ENCODE measurements at places on chromosomes 6 and 20.

DNA sequence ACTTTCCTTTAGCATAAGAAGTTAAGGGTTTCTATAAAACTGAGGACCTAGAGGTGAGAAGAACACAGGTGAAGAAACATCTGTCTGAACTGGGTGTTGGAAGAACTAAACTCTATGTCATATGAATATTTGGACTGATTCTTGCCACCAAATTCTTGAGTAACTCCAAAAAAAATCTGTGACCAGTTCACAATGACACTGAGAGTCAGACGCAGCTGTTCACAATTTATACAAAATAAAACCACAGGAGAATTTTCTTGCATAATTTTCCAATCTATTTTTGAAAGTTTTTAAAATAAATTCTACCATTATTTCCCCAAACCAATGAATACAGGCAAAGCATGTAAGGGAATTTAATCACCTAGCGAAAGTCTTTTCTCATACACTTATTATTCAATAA is 148.1 kb upstream of the TCF21 start:
- DNase-seq: no peak

DNA sequence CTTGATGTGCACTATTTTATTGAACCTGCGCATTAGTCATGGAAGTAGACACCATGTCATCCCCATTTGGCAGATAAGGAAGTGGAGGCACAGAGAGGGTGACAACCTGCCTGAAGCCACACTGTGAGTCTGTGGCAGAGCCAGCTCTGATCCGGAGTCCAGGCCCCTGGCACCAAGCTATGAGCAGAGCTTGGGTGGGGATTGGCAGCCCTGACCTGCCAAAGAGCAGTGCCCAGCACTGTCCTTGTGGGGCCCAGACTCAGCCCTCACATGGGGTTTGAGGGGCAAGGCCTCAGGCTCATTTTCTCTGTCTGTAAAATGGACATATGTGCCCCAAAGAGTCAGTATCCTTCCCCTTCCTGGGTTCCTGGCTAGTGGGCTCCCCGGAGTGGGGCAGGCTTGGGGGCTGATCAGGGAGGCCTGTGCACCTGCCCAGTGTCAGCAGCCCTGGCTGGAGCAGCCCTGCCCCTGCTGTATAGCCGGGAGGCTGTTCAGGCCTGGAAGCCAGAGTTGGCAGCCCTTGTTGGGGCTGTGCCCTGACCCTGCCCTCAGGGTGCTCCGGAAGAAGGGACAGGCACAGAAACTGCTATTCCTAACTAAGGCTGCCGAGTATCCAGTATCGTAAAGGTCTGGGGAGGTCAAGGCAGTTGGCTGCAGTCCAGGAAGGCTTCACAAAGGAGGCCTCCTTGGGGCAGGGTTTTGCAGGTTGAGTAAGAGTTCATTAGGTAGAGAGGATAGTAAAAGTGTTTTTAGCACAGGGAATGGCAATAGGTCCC is 38.7 kb downstream of the TGM2 start:
- DNase-seq: no peak

DNA sequence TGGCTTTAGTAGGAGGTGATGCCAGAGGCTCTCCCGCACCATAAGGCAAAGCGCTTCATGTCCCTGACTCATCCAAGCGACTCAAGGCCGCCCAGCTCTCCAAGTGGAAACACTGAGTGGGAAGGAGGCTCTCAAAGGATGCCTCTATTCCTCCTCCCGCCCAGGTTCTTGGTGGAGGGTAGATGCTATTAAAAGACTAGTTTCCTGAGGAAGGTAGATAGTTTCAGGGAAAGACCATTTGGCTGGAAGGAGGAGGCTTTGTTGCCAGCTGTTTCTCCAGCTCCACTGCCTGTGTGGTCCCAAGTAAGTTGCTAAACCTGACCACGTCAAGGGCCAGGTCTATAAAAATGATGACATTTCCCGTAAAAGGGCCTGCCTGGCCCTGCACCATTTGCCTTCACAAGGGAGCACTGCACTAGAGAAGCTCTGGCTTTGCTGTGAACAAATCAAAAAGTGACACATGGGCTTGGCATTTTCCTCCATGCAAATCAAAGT is 48.2 kb downstream of the GMDS start:
- no peak for DNase-seq

DNA sequence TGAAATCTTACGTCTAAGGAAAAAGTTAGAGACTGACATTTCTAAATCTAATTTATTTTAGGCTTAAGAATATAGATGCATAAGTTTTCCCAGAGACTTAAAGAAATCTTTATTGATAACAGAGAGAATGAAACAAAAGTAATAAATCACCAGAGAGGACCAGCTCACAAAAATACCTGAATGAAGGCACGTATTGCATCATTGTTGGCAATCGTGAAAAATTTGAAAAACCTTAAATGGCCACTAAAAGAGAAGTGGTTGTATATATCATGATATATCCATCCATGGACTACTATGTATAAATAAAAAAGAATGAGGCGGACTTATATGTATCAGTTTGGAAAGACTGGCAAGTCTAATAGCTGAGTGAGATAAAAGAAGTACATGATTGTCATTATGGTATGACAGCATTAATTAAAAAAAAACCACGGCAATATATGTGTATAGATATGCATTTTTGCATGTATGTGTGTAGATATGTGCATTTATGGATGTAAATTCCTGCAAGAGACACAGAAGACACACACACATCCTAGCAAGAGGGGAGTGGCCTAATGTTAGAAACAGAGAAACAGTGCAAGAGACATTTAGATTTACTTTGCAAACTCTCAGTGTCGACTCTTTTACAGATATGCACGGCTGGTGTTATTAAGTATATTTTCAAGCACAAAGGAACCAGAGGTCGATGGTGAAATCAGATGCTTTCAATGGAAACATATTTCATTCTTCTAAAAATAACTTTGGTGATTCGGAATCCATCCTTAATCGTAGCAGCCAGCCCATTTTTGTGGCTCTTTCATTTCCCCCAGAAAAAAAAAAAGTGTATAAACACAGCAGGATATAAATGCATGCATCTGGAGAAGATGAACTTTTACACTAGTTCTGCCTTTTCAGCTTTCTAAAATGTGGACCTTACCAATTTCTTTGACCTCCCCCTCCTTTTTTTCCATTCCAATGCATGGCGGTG is 156.1 kb upstream of the SALL4 start:
- no peak for DNase-seq

GRCh38 chr6:103707596-103708325 is 1152.0 kb downstream of the HACE1 start:
- DNase-seq: no peak
